ENCODE measurements at places on chromosomes 13 and 19. TPM values are rescaled to one million over a fixed set of nuclear protein-coding genes. Genes with fewer than 3 reads are reported as not detected.

Gene NR2C2AP
- total RNA-seq: 32.3 TPM

Gene PSG11
- total RNA-seq: not detected

Gene EBI3
- total RNA-seq: 5.2 TPM

Gene ZNF414
- 19.5 TPM for total RNA-seq

Gene ZNF154
- total RNA-seq: not detected

All from A549 treated with CORT108297 at 1 μM for 4 hours (cell line).